ENCODE measurements at places on chromosomes 2 and 18.

- no peak for DNase-seq
Measured at GRCh38 chr2:217928324-217929181, 74.2 kb downstream of the TNS1 start.

- no peak for DNase-seq
Measured at GRCh38 chr2:19673213-19673791, 228.5 kb downstream of the TTC32 start.

GRCh38 chr2:112032689-112033465 is 22.2 kb upstream of the TMEM87B start:
- DNase-seq: peak; percentile 24

DNA sequence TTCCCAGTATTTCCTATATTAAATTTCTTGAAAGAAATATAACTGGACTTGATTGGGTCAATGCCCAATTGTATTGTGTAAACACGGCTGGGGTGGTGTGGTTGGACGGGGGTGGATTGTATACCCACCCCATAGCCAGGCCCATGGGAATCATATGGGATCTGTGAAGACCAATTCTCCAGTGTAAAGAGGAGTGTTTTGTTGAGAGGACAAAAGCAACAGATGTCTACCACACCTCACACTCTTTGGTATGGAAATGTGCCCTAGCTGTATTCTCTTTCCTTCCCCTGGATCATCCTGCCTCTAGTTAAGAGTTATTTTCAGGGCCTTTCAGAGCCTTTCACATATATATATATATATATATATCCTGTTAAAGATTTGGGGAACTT is 57.5 kb upstream of the TGIF1 start:
- DNase-seq: no peak

GRCh38 chr2:15749460-15750432 is 158.1 kb downstream of the DDX1 start:
- no peak for DNase-seq

GRCh38 chr2:96801786-96802595 is 14.1 kb upstream of the CNNM3 start:
- DNase-seq: no peak

DNA sequence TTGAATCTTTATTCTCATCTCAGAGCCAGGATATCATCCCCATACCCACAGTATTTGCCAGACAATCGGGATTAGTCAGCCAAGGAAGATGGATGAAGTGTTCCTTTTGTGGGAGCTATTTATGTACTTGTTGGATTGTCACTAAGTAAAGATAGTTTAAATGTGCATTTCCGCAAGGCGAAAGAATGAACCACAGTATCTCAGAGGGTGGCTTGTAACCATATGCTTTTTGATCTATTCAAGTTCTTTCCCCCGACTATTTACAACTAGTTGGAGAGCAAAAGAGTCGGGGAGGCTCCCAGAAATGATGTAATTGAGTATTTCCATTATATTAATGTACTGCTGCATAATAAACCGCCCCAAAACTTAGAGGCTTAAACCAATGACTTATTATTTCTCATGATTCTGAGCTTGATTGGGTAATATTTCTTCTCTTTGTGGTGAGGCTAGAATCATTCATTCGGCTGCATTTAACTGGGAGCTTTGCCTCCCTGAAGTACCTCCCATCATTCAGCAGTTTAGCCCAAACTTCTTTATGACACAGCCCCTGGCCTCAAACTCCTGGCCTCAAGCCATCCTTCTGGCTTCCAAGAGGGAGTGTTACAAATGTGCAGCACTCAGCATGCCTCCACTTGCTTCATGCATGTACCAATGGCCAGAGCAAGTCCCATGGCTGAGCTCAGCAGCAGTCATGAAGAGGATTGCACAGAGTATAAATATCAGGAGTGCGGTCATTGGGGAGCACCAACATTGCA is 423.7 kb downstream of the METTL4 start:
- no peak for DNase-seq

GRCh38 chr2:209260281-209260680 is 163.6 kb upstream of the MAP2 start:
- no peak for DNase-seq

GRCh38 chr2:12741380-12741779 is 24.6 kb downstream of the TRIB2 start:
- no peak for DNase-seq

- DNase-seq: no peak
Measured at GRCh38 chr2:215874418-215874817, 138.9 kb downstream of the MREG start.

DNA sequence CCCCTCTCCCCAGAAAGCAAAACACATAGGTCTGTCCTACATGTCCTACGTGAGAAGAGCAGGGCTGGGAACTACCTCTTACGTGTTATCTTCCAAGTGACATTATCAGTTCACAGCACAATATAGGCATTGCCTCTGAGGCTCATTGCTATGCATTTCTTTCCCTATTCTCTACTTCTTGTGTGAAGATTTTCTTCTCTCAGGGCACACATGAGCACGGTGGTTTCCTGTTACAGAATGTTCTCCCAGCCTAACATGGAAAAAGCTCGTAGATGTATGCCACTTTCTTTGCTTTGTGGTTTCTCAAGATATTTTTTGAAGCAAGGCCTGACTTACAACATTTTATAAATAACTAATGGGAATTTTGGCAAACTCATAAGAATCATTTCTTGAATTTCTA is 19.4 kb upstream of the DSC3 start:
- DNase-seq: no peak

DNA sequence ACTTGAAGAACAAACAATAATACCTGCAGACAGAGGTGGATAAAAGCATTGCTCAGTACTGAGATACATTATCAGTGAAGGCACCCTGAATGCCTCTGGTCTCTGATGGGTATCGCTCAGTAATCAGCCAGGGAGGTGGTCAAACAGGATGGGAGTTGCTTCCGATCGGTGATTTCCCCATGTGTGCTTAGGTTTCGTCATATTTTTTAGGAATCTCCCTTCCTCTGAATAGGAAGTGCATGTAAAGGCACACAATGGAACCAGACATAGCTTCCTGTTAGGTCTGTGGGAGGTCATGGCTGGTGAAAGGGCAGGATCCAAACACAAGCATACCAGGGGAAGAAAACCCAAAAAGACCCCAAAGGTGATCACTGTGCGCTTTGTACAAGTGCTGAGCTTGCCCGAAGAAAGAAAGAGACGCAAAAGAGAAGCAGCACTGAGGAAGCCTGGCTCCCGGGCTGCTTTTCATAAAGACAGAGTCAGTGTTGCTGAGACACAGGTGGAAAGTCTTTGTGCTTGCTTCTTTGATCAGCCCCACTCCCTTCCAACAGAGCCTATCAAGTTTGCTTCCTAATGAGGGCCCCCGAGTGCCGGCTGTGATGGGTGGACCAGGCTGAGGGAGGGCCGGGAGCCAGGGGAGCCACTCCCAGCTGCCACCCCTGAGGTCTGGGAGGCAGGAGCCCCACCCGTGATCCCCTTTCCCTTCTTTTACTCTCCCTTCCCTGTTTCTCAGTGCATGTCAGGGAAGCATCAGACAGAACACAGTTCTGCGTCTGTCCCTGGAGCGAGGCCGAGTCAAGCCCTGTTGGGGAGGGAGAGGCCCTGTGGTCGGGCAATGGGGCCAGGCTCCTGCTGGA is 138.2 kb downstream of the SH3RF3 start:
- no peak for DNase-seq

- no peak for DNase-seq
Measured at GRCh38 chr2:126963390-126963789, 64.7 kb downstream of the TEX51 start.

- no peak for DNase-seq
Measured at GRCh38 chr2:65057391-65058052, 1.3 kb downstream of the CEP68 start.

DNA sequence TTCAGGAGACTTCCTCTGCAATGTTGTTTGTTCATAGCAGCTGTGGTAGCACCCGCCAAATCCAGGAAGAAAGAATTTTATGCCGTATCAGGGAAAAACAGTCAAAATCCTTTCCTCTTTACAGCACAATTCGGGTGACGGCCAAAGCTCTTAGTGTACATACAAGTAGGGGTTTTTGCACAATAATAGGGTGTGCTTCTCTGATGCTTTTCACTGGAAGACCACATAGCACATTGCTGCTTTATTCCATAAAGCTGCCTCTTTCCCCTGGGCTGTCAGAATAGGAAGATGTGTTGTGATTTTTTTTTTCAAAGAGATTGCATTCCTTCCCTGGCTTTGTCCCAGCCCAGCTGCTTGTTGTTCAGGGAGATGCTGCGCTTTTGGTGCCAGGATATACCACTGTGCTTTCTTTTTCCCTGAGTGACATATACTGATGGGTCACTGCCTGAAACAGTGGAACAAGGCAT is 27.2 kb upstream of the LANCL1 start:
- peak; percentile 44 for DNase-seq

- DNase-seq: no peak
Measured at GRCh38 chr2:238553159-238553558, 126.4 kb downstream of the ASB1 start.

DNA sequence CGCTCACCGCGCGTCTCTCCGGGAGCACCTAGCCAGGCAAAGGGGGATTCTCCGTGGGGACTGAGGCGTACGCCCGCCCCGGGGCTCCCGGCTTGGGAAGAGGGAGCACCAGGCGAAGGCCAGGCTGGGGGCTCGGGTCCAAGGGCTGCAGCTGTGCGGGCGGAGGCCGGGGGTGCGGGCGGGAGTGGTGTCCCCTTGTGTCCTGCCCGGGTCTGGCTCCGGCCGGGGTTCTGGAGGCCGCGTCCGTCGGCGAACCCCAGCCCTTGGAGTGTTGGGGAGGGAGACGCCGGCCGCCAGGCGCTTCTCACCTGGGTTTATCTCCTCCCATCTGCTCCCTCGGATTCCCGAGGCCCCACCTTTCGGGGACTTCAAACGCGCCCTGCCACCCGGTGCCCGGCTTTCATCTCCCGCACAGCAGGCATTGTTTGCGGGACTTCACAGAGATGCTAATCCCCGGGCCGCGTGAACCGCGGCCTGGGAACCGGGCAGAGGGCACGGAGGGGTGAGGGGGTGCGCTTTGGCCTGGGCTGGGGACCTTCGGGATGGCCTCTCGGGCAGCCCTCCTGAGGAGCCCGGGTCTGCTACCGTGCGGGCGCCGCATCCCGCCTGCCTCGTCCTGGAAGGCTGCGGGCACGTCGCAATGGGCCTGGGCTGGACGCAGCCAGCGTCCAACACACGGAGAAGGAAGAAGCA is 5.0 kb upstream of the GBX2 start:
- DNase-seq: no peak

- DNase-seq: no peak
Measured at GRCh38 chr2:121386102-121386501, 101.1 kb upstream of the TFCP2L1 start.

- no peak for DNase-seq
Measured at GRCh38 chr2:236254001-236254400, 10.2 kb downstream of the ASB18 start.

DNA sequence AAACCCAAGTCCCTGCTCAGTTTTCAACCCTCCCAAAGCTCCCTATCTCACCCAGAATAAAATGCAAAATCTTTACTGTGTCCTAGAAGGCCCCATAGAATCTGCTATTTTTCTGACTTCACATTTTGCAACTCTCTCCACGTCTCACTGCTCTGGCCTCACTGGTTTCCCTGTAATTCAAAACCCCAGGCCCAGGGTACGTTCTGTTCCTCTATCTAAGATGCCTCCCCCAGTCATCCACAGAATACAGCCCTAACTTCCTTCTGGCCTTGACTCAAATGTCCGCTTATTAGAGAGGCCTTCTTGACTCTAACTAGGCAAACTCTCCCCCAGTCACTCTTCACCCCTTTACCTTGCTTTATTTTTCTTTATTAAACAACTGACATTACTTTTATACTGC is 42.0 kb downstream of the FAM161A start:
- no peak for DNase-seq

DNA sequence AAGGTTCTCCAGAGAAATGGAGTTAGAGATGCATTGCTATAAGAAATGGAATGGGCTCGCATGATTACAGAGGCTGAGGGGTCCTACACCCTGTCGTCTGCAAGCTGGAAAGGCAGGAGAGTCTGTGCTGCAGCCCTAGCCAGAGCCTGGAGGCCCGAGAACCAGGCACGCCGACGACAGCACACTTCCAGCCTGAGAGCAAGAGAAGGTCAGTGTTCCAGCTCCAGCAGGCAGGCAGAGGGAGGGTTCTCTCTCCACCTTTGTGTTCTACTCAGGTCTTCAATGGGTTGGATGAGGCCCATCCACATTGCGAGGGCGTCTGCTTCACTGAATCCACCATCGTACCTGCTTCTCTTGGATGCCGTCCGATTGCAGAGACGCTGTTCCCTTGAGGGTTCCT is 177.6 kb upstream of the HDAC4 start:
- DNase-seq: no peak

- no peak for DNase-seq
Measured at GRCh38 chr2:209629597-209629996, 142.0 kb upstream of the UNC80 start.

- no peak for DNase-seq
Measured at GRCh38 chr2:233928594-233929351, 11.6 kb downstream of the TRPM8 start.

- no peak for DNase-seq
Measured at GRCh38 chr2:184363213-184363612, 235.1 kb upstream of the ZNF804A start.

GRCh38 chr2:5007596-5007995 is 684.6 kb upstream of the SOX11 start:
- no peak for DNase-seq

DNA sequence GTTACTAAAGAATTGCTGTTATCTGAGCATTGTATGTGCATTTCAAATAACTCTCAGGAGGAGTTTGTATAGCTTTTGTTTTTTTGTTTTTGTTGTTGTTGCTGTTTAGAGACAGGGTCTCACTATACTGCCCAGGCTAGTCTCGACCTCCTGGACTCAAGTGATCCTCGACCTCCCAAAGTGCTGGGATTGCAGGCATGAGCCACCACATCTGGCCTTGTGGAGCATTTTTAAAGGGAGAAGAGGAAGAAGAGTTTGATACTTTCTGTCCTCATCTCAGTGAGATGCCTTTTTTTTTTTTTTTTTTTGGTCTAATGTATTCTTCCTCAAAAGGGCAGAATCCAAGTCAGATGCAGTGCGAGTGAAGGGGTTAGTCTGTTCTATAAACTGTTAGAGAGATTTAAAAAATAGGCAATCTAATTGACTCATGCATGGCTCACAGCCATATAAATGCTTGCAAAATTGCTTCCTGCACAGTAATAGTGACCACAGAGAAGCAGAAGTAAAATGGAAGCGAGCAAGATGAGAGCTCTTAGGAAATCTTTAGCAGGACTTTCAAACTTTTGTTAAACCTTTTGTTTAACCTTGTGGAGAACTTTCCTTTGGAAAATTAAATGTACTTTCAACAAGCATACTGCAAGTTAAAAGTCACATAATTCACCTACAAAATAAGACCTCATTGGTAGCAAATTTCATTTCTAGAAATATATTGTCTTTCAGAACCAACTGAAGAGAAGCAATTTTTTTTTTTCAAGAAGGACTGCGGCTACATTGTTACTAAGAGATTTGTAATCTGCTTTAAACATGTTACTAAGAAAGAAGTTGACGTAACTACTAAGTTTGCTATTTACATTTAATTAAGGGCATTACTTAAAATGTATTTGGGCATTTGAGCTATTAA is 52.3 kb upstream of the ROCK1 start:
- DNase-seq: no peak

- DNase-seq: no peak
Measured at GRCh38 chr2:145304501-145304900, 784.6 kb upstream of the ZEB2 start.
